ENCODE measurements at places on chromosomes 1 and 21.
A peak's percentile ranks its signal among the peaks of the same experiment; 100 is the strongest.

DNA sequence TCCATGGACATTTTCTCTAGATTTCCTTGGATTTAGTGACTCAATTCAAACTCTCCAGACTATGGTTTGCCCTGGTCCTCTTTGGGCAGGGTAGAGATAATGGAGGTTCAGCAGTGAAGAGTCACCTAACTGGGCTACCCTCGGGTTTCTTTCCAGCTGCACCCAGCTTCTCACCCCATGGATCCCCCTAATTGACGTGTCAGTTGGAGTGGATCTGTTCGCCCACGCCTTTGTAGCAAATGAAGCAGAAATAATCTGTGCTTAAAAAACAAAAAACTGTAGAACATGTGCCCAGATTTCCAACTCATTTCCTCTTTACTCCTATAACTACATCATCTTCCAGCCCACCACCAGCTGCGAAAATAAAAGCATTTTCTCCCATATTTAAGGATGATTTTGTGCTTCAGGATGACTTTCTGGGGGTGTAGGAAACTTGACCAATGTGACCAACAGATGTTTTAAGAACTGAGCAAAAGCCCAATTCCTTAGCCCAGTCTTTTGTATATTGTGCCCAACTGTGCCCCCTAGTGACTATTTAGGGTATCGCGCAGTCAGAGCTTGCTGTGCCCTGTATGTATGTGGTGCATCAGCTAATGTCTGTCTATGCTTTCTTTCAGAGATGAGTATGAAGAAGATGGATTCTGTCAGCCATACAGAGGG lies 66.5 kb upstream of the UBE2U start:
- peak; percentile 94 for DNase-seq

DNA sequence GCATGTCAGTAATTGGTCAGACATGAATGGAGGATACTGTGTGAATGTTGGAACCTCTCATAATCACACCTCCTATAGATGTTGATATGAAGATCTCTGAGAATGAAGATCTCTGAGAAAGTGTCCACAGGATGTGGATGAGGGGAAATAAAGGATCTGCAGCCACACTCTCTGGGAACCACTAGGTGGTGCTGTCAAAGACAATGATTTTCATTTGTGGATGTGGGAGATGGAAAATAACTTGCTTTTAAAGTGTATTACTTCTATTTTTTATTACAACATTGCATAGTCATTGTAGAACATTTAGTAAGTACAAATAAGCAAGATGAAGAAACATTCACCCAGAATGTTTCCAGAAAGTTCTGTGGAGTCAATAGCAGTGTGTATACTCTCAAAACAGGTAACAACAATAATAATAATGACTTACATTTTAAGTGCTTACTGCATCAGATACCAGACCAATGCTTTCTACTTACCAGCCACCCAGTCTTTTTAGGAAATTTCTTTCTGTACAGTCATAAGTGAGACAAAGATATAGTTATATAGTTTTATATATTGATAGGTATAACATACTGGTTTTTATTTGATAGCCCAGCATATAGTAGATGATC lies 128.2 kb downstream of the ATG4C start:
- no peak for DNase-seq

GRCh38 chr1:225999912-226000337 lies 782 bp upstream of the SDE2 start:
- DNase-seq: no peak

DNA sequence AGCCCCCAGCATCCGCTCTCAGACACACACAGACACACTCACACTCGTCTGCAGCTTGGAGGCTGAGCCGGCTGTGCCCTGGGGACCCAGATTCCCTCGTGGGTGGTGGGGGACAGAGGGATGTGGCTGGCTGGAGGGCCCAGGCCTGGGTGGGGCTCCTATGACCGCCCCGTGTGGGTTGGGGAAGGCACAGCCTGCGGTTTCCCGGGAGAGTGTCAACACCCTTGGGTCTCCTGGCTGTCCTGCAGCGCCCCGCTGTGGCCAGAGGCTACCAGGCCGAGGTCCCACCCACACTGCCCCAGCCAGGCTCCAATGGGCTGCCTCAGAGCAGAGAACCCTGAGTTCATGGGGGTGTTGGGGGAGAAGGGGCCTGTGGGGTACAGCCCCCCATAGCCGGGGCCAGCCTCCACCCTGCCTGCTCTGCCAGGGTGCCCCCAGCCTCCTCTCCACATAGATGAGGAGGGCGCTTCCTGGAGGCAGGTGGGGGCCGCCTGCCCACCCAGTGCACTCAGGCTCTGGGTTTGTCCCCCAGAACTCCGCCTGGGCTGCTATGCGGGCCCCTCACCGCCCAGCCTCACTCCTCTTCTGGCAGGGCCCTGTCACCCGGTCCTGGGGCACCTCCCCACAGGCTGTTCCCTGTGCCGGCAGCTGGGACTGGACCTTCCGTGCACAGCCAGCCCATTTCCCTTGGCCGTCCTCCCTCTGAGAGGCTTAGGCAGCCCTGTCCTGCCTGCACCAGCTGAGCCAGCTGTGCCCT lies at the start of gene TTC34:
Gene TTC34, minus strand, starts transcription at position 159 of the 757 bp plus-strand sequence. CDS start 866 bp downstream, outside the sequence.
- DNase-seq: no peak

DNA sequence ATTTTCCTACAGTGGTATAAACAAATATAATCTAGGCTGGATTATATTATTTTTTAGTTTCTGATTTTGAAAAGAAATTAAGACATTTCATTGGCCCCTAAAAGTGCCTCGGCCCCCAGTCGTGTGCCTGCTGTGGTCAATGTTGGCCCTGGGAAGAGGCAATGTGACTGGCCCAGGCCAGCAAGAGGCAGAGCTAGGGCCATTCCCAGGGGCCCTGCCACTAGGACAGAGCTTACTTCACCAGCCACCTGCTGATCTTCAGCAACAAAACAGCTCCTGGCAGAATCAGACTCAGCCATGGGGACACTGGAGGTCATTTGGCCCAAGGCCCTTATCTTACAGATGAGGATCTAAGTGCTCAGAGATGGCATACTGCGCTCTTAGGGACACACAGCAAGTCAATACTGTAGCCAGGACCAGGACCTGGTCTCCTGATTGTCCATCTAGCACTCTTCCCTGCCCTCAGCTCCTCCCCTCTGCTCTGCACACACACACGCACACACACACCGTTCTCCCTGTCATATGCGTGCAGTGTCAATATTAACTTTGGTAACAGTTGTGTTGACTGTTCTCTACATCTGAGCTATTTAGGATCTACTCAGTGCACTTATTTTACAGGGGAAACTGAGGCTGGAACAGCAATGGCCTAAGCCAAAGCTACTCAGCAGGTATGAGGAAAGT lies 16.6 kb upstream of the KLHDC7A start:
- no peak for DNase-seq

- DNase-seq: no peak
These were observed 2.8 kb downstream of the IFI16 start for GRCh38 chr1:159012495-159012894.
